ENCODE measurements at places on chromosomes 16 and 17.
A peak's percentile ranks its signal among the peaks of the same experiment; 100 is the strongest.

GRCh38 chr16:79509211-79509631 is 91.3 kb downstream of the MAF start:
- no peak for DNase-seq

DNA sequence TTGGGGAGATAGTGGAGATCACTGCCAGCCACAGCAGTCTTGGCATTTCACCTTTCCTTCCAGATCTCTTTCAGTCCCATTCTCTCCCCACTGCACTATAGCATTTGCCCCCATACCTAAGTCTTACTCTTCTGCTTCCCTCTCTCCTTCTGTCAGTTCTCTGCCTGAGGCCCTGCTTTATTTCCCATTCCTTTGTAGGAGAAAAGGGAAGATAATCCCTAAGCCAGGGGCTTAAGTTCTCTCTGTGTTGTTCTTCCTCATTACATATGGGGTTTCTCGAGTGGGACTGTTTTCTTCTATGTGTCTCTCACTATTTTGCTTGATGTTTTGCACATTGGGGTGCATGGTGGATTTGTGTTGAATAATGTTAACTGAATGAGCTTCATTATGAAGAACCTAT is 6.4 kb downstream of the KDM6B start:
- no peak for DNase-seq

DNA sequence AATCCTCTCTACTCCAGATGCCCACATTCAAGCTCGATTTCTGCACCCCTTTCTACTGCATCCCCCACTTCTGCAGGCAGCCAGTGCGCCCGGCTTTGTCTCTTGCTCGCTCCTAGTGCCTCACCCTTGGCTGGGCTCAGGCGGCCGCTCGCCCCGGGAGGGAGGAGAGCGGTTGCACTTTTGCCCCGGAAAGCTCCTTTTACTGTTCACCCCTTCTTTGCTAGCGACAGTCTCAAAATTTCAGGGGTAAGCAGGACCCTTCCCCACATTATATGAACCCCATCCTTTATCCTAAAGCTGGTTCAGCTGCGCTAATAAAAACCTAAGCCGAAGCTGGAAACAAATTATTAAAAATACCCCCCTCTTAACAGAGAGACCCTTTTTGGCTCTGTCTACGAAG is 1.0 kb downstream of the HOXB5 start:
- peak; percentile 48 for DNase-seq

GRCh38 chr17:48462946-48463345 is 32.9 kb upstream of the SKAP1 start:
- no peak for DNase-seq

- DNase-seq: no peak
Measured at GRCh38 chr17:1918346-1919162, 88.7 kb downstream of the RPA1 start.

DNA sequence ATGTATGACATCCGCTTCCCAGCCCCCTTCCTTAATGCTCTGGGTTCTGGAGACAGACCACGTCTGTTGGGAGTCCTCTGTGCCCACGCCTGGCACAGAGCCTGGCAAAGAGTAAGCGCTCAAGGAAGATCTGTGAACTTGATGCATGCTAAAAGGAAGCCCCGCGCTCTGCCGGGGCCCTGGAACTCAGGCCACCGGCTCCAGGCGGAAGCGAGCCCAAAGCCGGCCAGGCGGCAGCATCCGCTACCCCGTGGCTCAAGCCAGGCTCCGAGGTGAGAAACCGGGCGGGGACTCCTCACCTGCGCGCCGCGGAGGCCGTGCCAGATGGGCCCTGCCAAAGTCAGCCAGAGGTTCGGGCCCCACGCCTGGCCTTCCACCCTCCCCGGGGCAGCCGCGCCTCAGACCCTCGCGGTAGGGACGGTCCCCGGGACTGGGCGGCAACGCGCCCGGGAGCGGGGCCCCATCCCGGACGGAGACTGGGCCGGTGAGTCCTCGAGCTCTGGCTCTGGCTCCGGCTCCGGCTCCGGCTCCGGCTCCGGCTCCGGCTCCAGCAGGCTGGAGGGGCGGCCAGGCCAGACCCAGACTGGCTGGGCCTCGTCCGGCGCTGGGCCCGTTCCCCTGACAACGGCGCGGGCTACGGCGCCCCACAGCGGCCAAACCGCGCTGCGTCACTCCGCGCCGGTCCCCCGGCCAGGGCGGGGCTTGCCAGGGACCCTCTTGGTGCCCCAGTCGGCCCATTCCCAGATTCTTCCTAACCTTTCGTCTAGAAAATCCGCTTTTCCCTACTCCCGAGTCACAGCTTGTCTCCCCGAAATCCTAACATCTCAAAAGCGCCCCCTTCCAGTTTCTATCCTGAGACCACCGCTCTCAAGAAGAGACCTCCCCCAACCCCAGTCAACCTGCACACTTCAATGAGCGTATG is at the start of gene ZDHHC1:
Gene ZDHHC1, minus strand, starts transcription at position 606 of the 922 bp plus-strand sequence. CDS start 8,702 bp downstream, outside the sequence.
- peak; percentile 42 for DNase-seq

DNA sequence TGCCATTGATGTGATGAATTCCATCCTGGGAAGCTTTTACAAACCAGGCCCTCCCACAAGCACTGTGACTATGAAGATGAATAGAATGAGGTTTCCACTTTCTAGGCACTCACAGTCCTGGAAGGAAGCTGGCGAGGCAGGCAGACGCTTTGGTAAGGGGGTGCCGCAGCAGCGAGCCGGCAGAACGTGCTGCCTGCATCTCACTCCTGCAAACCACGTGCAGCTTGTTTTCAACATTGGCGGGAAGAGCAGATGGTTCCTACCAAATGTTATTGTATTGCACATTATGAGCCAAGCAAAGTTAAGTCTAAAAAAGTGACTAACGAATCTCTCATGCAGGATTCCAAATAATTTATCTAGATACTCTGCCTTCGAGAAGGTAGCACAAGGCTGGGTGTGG is 3.7 kb upstream of the DNAI2 start:
- no peak for DNase-seq

GRCh38 chr16:19883296-19883965 is 1.2 kb downstream of the GPRC5B start:
- peak; percentile 14 for DNase-seq

GRCh38 chr16:59220011-59220410 is 485.9 kb upstream of the GOT2 start:
- no peak for DNase-seq

DNA sequence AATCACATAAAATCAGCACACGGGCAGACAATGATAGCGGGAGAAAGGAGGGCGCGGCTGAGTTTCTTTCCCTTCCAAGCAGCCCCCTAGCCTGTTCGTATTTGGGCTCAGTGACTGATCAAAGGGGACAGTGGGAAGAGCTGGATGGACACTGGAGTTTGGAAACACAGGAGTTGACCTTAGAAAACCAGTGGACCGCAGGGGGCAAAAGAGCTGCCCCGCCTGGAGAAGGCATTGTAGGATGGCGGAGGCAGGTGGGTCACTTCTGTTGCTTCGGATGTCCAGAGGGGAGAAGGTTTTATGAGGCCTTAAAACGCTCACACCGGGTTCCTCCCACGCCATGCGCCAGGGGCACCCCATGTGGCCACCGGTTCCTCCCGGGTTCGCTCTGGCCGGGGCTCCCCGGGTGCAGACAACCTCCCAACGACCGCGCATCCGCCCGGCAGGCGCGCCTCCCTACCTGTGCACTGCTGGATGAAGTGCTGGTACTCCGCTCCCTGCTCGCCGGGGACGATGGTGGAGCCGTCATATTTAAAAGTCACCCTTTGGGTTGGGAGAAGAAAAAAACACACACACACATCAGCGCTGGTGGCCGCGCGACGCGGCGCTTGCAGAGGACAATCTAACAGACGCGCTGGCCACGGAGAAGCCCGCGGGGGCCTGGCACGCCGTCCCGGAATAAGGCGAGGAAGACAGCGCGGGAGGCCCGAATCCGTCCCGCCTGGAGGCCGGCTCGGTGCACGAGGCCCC is 662 bp downstream of the COTL1 start:
- peak; percentile 53 for DNase-seq

DNA sequence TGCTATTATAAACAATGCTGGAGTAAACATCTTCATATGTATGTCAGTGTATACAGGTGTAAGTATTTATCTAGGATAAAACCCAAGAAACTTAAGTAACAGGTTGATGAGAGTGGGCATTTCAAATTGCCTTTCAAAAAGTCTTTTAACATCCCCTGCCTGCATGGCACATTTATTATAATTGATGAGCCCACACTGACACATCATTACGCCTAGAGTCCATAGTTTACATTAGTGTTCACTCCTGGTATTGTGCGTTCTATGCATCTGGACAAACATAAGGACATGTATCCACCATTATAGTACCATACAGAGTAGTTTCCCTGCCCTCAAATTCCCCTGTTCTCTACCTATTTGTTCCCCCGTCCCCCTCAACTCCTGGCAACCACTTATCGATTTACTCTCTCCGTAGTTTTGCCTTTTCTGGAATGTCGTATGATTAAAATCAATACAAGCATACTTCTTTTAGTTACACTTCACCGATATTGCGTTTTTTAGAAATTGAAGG is 53.7 kb downstream of the NACA2 start:
- DNase-seq: no peak

DNA sequence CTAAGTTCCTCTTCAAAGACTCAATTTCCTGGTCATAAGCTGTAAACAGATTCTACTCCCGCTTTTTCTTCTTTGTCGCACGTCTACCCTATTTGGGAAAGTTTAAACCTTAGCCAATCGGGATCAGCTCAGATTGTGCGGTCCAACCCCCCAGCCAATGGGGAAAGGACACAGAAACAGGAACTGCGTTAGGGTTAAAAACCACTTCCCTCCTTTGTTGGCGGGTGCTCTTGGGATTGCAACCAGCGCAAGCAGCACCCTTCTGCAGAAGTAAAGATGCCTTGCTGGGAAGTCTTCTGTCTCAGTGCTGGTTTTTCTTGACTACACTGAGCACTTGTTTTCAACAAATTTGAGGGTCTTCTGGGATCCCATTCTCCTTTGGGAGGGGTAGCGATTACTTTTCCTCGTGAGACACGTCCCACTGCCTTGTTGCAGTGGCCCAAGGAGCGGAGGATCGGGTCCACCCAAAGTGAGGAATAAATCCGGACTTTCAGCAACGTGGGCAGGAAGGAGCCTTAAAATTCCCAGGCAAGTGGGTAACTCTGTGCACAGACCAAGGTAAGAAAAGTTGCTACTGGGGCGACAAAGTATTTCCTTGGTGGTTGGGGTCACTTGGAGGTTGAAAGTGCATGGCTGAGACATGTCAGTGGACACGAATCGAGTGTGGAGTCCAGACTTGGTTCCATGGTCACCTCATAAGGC is 1.0 kb upstream of the YPEL3 start:
- no peak for DNase-seq

- no peak for DNase-seq
Measured at GRCh38 chr17:38598536-38598935, 7.2 kb downstream of the SRCIN1 start.

- no peak for DNase-seq
Measured at GRCh38 chr16:65041667-65042066, 80.2 kb downstream of the CDH11 start.

DNA sequence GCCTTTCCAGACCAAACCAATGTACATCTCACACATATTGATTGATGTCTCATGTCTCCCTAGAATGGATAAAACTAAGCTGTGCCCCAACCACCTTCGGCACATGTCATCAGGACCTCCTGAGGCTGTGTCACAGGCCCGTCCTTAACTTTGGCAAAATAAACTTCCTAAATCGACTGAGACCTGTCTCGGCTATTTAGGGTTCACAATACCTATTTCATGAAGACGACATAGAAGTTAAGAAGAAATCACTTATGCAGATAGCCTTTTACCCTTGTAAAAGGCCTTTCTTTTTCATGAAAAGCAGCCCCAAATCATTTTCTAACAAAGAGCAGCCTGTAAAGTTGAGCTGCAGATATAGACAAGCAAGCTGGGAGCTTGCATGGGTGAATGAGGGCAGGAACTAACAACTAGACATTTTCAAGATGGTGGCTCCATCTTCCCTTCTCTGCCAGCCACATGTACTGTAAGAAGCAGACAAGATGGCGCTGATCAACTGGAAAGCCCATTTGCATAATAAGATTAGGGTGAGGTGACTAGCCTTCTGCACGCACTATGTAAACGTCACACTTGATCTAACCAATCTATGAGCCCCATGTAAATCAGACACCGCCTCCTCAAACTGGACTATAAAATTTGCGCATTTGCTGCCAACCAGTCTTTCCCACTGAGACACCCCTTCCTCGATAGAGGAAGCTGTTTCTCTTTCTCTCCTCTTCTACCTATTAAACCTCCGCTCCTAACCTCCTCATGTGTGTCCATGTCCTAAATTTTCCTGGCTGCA is 4.7 kb upstream of the KDM8 start:
- DNase-seq: no peak

DNA sequence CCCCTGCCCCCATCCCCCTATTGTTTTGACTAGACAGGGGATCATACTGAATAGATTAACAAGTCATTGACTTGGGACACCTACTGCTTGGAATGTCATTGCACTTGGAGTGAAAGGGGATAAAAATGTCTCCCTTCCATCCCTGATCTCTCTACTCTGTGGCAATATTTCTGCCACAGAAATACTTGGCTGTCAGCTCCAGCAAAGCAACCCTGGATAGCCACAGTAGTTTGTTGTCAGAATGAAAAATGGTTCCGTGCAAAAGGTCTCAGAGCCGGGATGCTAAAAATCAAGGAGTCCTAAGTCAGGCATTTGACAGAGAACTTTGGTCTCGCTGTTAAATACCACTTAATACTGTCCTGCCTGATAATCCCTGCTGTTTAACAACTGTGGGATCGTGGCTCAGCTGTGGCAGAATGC is 722.0 kb upstream of the SOX9 start:
- DNase-seq: no peak

- no peak for DNase-seq
Measured at GRCh38 chr16:81843243-81843582, 64.1 kb downstream of the PLCG2 start.

DNA sequence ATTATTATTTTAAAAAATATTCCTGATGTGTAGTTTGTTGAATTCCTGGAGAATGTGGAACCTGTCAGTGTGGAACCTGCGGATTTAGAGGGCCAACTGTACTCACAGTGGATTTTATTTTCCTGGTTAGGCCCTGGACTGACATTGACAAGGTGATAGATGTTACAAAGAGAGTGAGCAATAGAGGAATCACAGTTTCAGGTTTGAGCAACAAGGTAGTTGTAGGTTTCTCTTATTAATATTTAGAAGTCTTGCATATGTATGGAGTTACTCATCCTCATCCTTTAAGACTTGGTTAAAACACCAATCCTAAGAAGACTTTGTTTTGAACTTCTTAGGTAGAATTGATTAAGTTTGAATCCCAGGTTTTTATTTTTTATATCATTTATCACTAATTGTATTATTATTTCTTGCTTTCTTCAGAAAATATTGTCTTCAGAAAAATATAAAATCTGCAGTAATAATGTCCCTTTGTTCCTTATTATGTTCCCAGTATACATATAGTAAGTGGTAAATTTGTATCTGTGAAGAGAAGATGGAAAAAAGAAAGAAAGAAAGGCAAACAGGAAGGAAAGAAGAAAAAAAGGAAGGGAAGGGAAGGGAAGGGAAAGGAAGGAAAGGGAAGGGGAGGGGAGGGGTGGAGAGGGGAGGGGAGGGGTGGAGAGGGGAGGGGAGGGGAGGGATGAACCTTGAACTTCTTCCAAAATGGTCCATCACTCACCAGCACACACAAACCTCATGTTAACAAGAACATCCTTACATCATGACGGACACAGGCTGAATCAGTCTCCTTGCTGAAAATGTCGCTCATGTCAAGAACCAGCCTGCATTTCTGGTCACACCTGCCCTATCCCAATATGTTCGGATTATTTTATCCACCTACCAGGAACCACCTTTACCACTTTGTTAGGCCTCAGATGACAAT is 867.2 kb downstream of the CDH11 start:
- DNase-seq: no peak

- no peak for DNase-seq
Measured at GRCh38 chr16:27670071-27670810, 120.3 kb downstream of the KATNIP start.
